GOT3 (cell line): ENCODE measurements at places on chromosomes 1 and 21.

GRCh38 chr1:87291107-87291506 is 37.6 kb upstream of the LMO4 start:
- no peak for DNase-seq

DNA sequence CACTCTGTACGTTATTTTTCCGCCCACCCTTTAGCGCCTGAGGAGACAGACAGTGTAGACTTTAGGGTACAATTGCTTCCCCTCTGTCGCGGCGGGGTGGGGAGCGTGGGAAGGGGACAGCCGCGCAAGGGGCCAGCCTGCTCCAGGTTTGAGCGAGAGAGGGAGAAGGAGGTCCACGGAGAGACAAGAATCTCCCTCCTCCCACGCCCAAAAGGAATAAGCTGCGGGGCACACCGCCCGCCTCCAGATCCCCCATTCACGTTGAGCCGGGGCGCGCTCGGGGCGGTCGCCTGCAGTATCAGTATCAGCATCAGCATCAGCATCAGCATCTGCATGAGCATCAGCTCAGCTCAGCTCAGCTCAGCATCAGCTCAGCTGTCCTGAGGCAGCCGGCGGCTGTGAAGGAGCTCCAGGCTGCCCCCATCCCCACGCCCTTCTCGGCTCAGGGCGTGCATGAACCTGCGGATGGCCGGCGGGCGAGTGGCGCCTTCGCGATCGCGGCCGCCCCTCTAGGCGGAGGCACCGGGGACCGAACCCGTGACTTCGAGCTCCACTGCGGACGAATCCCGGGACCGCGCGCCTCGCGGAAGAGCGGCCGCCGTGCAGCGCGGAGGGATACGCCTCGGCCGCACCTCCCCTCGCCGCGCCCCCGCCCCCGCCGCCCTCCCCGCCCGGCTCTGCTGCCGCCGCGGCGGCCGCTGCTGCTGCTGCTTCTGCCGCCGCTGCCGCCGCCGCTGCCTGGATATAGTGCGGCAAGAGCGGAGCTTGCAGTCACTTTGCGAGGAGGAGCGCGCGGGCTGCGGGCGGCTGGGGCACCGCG is at the start of gene NCAM2:
Gene NCAM2, plus strand, starts transcription at position 774 of the 820 bp plus-strand sequence.
- DNase-seq, result no peak

GRCh38 chr1:152436593-152437496 is 22.8 kb upstream of the CRNN start:
- no peak for DNase-seq

DNA sequence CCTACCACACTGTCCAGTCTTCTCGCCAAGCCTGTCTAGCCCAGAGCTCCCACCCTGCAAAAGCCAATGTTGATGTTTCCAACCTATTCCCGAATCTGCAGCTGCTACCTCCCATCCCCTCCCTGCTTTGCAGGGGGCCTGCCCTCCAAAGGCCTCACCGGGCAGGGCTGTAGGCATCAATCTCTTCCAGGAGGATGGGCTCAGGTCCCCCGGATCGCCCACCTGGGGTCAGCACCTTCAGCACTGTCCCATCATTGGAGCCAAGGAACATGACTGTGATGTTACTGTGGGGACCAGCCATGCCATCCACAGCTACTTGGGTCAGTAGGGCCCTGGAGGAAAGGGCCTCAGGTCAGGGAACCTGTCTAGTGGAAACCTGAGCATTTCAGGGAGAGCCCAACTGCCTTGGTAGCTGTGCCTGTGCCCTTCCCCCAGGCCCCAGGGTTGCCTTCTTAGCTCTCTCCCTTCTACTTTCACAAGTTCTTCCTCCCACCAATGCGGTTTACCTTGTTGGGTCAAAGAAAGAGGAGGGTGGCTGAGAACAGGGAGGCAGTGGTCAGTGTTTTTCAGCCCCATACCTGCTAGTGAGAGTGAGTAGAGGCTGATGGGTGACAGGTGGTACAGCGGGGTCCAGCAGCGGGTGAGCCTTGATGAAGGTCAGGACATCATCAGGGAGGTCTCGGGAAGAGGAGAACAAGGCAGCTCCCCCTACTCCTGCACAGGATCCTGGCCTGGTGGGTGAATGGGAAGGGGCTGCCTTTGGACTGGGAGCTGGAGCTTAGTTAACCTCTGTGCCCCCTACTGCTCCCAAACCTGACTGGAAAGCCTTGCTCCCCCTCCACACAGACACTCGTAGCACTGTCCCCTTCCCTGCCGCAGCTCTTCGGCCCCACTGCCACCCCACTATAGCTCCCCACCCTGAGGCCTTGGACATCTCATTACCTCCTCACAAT is 10.7 kb downstream of the SEMA6C start:
- DNase-seq, result no peak

DNA sequence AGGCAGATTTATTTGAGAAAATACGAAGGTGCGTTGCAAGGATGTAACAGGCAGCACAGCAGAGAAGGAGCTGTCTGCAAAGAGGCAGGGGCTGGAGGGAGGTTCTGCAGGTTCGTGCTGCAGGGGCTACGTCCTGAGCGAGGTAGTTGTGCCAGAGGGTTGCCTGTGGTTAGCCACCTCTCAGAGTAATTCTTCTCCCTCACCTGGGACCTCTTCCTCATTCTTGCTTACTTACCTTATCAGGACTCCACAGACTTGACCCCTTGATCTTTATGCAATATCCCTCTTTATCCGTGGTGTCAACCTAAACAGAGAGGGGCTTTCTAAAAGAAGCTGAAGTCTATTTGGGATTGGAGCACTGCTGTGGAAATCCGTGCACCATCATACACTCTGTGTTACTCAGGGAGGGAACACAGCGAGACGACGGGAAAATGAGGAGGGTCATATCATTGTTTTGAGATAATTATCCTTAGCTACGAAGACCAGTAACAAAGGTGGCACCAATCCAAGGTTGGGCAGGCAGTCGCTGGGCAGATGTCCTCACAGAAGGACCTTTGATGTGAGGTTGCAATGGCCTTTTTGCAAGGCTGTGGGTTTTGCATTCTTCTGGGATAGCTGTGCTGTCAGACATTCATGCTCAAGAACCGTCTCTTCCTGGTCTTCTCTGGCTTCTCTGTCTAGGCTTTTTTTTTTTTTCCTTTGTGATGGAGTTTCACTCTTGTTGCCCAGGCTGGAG is 82.8 kb downstream of the WDR4 start:
- DNase-seq, result no peak

DNA sequence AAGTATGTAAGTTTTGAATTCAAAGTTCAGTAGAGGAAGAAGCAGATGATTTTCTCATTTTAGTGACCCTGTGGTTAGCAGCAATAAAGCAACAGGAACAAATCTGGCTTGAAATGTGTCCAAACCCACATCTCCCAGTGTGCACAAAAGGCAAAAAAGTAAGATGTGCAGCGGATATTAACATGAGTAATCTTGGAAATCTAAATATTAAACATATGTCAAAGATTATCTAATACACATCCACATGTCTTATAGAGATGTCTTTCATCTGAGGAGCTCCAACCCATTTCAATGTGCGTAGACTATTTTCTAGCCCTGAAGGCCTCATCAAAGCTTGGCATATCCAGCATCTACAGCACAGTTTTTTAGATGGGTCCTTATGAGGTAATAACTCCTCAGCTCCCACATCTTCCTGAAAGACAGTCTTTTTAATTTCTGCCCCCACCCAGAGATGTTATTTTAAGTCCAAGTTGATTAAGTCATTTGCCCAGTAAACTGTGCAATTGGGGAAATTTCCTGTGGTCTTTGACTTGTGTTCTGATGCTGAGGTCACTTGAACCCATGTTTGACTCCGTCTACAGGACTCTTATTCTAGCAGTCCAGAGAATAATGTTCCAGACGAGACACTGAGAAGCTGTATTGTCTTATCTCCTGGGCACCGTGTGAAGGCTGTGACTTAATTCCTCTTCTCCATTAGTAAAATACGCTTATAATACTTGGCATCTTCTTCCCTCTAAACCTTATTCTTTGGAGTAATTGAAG is 73.7 kb downstream of the LMO4 start:
- no peak for DNase-seq

- DNase-seq, result no peak
These were observed 41.1 kb downstream of the PROX1 start for GRCh38 chr1:214028649-214029406.

- no peak for DNase-seq
These were observed 15.9 kb downstream of the SMIM12 start for GRCh38 chr1:34843392-34844251.

DNA sequence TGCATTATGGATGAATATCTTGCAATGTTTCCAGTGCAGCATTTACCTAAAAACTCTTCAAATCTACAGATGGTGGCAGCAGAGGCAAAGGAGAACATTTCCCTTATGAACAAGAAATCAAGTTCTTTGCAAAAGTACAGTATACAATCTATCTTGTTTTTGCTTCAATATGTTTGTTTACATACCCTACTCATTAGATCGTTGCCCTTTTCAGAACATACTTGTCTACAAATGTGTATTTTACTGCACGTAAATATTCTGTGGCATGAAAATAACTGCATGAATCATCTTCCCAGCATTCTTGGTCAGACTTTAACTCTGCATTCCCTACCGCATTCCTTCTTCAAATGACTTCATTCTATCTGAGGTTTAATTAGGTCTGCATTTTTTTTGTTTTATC is 212.7 kb downstream of the ZP4 start:
- no peak for DNase-seq

- no peak for DNase-seq
These were observed 34.1 kb downstream of the VTCN1 start for GRCh38 chr1:117176579-117176978.

DNA sequence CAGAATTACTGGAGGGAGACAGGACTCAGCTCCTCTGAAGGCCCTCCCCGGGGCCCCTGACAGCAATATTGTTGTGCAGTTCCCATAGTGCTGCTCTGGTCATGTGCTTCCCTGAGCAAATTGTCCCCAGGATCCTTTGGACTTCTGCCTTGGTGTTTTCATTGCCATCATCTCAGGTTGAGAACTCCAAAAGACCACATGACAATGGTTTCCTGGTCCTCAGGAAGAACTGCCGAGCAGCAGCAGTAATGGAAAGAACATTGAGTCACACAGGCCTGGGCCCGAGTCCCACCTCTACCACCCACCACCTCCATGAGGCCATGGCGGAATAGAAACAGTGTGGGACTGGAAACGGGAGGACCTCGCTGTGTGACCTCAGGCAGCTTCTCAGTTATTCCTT is 6.3 kb upstream of the CTTNBP2NL start:
- DNase-seq, result no peak

GRCh38 chr1:170539154-170539553 is 7.2 kb downstream of the GORAB start:
- DNase-seq, result no peak

GRCh38 chr1:72462186-72462905 is 180.0 kb upstream of the NEGR1 start:
- DNase-seq, result no peak

DNA sequence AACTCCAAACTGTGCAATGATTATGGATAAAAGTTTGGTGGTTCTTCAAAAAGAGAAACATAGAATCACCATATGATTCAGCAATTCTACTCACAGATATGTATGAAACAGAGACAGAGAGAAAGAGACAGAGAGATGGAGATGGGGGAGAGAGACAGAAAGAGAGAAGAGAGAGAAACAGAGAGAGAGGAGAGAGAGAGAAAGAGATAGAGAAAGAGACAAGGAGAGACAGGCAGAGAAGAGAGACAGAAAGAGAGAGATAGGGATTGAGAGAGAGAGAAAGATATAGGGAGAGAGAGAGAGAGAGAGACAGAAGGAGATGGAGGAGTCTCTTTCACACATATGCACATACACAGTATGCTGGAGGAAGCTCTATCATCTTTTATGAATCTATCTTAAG is 87.8 kb downstream of the DISC1 start:
- no peak for DNase-seq

DNA sequence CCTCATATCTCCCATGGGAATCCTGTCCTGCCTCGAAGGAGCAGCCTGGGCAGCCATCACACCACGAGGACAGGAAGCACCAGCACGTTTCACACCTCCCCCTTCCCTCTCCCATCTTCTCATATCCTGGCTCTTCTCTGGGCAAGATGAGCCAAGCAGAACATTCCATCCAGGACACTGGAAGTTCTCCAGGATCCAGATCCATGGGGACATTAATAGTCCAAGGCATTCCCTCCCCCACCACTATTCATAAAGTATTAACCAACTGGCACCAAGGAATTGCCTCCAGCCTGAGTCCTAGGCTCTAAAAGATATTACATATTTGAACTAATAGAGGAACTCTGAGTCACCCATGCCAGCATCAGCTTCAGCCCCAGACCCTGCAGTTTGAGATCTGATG is 8.7 kb downstream of the SLAMF8 start:
- DNase-seq, result no peak

DNA sequence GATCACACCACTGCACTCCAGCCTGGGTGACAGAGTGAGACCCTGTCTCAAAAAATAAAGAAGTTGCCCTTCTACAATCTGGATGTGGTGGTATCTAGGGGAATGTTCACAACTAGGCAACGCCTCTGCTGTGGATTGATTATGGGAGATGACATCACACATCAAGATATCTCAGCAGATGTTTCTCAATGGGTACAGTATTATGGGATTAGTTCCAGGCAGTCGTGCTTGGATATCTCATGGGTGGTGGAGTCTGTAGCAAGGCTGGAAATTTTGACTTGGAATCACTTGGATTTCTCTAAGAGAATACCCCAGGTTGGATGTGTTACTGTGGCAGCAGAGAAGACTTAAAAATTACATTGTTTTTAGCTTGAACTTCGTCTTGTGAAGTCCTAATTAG is 7.7 kb downstream of the IFNAR2 start:
- no peak for DNase-seq

GRCh38 chr21:36887963-36888362 is 78.5 kb downstream of the HLCS start:
- no peak for DNase-seq

DNA sequence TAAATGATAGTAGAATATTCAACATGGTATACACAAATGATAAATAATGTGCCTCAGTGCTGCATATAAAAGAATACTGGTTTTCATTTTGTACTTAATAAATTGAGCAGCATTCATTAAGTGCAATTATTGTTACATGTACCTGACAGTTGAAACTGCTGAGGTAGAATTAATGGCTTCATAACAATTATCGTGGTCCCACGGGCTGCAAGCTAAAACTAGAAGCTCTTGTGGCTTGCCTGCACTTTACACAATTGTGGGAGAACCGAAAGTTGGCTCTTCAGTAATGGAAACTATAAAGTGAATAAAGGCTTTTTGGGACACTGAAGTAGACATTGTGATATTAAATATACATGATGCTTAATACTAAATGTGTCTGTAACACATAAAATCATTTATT is 23.2 kb downstream of the INSL5 start:
- no peak for DNase-seq
